ENCODE measurements at places on chromosomes 3 and 15. TPM values are rescaled to one million over a fixed set of nuclear protein-coding genes. Genes with fewer than 3 reads are reported as not detected.

GRCh38 chr3:41018855-41019254, 180.4 kb upstream of the CTNNB1 start:
- H3K36me3 ChIP-seq: no peaks in the 10 kb centered on the region
- no peak overlapping the region for H3K27ac ChIP-seq
- no peak overlapping the region for H3K4me3 ChIP-seq
- no peaks in the 10 kb centered on the region for H3K4me1 ChIP-seq

DNA sequence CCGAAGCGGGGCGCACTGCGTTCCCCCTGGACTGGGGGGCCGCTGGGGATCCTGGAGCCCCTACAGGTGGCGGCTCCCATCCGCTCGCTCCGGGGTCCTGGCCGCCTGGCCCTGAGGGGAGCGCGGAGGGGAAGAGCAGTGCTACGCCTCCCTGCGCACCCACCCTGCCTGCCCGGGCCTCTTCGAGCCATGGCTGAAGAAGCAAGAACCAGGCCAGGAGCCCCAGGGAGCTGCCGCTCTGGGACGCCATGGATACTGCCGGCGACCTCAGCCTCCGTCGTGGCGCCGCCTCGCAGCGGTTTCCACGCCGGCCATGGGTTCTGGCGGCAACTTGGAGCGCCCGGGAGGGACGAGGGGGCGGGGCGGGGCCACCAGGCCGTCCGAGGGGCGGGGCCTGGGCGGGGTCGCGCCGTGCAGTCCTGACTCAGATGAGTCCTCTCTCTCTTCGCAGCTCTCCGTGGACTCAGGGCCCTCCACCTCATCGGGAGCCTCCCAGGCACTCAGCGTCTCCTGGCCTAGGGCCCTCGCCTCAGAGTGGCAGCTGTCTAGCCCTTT, 50.9 kb downstream of the MYL3 start:
- DNase-seq: peak; percentile 84
- H3K27ac ChIP-seq: no peak overlapping the region
- peak overlapping the region; percentile 48 for H3K4me3 ChIP-seq
- H3K27me3 ChIP-seq: no peaks in the 10 kb centered on the region

DNA sequence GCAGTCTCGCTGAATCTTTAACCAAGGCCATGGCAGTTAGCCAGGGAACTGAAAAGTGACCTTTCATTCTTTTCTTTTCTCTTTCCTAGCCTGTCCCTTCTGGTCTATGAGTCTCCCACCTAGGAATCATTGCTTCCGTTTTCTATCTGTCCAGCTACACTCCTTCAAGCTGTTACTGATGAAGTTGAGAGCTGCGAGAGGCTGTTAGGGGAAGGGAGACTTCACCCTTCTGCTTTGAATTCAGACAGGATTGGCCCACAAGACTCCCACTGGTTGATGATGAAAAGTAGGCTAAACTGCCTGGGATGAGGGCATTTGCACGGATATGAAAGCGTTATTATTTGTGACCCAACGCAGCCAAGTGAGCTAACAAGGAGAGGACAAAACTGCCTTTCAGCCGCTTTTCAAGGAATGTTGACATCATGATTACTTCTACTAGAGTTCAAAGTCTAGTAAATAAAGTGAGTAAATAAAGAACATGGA, 30.2 kb downstream of the EIF4E3 start:
- no peak for DNase-seq
- H3K4me3 ChIP-seq: no peak overlapping the region
- no peak overlapping the region for H3K27ac ChIP-seq
- H3K36me3 ChIP-seq: peaks cover 15% of the 10 kb centered on the region
- no peaks in the 10 kb centered on the region for H3K27me3 ChIP-seq

GRCh38 chr15:90412356-90413194, 24.5 kb downstream of the IQGAP1 start:
- peak overlapping the region; percentile 23 for H3K27ac ChIP-seq
- no peak overlapping the region for H3K4me3 ChIP-seq
- H3K27me3 ChIP-seq: no peaks in the 10 kb centered on the region
- no peak for DNase-seq
- peaks cover 29% of the 10 kb centered on the region for H3K36me3 ChIP-seq

DNA sequence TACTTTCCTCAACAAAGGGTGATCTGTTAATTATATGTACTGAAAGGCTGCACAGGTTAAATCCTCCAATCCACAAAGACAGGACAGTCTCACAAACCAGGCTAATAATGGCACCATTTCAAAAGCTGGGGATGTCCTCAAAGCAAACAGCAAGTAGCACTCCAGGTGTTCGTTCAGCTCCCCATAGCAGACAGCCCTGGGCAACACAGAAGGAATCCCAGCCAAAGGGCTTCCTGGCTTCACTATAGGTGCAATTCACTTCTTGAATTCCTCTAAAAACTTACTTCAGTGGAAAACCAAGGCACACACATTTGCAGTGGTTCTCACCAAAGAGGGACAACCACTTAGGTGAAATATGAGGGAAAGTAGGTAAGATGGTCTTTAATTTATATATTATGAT, 166.7 kb downstream of the CTNNB1 start:
- no peak overlapping the region for H3K4me3 ChIP-seq
- no peaks in the 10 kb centered on the region for H3K27me3 ChIP-seq
- DNase-seq: no peak
- no peak overlapping the region for H3K27ac ChIP-seq
- no peaks in the 10 kb centered on the region for H3K36me3 ChIP-seq

- H3K4me3 ChIP-seq: no peak overlapping the region
- H3K4me1 ChIP-seq: no peaks in the 10 kb centered on the region
- H3K27ac ChIP-seq: no peak overlapping the region
- DNase-seq: no peak
Measured at GRCh38 chr3:94258851-94259250, 196.0 kb downstream of the NSUN3 start.

Gene PCLAF
- total RNA-seq: 85.8 TPM

Gene PPM1L
- total RNA-seq: 2.7 TPM
